ENCODE measurements at places on chromosomes 13 and 19. TPM values are rescaled to one million over a fixed set of nuclear protein-coding genes. Genes with fewer than 3 reads are reported as not detected.

FBN3 gene
- not detected for total RNA-seq

ZSWIM9 gene
- total RNA-seq: 6.6 TPM

ZNF415 gene
- total RNA-seq: 18.6 TPM

MBD3L2 gene
- not detected for total RNA-seq

GRK1 gene
- 0.11 TPM for total RNA-seq

IGFL3 gene
- total RNA-seq: not detected

CCDC159 gene
- total RNA-seq: 17.1 TPM

JOSD2 gene
- total RNA-seq: 43.7 TPM

PSG3 gene
- not detected for total RNA-seq

ZSCAN4 gene
- not detected for total RNA-seq

RPL28 gene
- 664 TPM for total RNA-seq

NPAS1 gene
- total RNA-seq: not detected

SYCN gene
- total RNA-seq: not detected

CCDC70 gene
- not detected for total RNA-seq

PLIN4 gene
- total RNA-seq: 241 TPM

CASP14 gene
- not detected for total RNA-seq

ZNF574 gene
- total RNA-seq: 9.1 TPM

COL4A1 gene
- total RNA-seq: 128 TPM

PLK5 gene
- total RNA-seq: not detected

PTH2 gene
- not detected for total RNA-seq
